ENCODE measurements at places on chromosomes 3 and 15.

DNA sequence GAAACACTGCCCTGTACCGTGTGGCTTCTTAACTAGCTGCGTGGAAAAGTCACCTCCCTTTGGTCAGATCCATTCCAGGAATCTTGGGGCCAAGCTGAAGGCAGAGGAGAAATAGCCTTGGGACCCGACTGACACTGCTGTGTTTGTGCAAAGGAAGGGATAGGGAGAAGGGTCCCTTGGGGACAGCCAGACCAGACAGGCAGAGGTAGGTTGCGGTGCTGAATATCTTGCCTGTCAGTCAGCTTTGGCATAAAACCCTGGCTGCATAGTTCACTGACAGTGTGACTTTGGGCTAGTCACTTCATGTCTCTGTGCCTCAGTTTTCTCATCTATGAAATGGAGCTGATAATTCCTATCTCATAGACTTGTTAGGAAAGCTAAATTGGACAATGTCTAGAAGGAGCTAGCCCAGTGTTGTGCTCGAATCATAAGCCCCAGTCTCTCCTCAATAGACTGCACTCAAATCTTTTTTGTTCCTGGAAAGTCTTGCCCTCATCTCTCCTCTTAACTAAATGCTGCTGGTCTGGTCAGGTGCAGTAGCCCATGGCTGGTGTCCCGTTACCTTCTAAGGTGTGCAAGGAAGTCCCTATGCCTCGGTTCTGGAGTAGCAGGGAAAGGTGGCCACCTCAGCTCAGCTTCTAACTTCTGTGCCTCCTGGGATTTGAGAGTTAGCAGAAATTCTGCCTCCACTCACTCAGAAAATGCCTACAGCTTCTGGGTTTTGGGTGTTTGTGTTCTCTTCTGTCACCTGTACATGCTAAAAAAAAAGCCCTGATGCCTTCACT, 25.8 kb downstream of the FGD5 start:
- DNase-seq: no peak

GRCh38 chr15:68794307-68794706, 26.4 kb downstream of the ANP32A start:
- DNase-seq: no peak

- no peak for DNase-seq
Observed at GRCh38 chr15:62047282-62047827, 12.9 kb downstream of the VPS13C start.

- DNase-seq: no peak
Observed at GRCh38 chr15:63044645-63045464, 2.3 kb downstream of the TPM1 start.

- no peak for DNase-seq
Observed at GRCh38 chr15:32774022-32774421, 56.2 kb downstream of the GREM1 start.

DNA sequence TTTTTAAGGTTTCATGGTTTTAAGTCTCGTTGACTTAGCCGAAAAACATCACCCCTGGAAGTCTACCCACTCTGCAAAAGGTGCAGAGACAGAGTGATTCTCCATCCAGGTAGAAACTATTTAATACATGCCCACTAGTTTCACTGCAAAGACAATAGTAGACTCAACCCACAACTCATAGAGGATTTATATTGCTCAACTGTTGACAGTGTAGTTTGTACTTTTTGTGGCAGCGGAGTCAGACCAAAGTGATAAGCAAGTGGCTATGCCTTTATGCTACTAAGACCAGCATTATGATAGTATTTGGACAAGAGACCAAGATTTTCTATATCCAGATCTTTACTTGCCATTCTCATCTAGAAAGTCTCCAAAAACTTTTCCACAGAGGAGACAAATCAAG, 98.8 kb upstream of the ZBTB20 start:
- DNase-seq: no peak

DNA sequence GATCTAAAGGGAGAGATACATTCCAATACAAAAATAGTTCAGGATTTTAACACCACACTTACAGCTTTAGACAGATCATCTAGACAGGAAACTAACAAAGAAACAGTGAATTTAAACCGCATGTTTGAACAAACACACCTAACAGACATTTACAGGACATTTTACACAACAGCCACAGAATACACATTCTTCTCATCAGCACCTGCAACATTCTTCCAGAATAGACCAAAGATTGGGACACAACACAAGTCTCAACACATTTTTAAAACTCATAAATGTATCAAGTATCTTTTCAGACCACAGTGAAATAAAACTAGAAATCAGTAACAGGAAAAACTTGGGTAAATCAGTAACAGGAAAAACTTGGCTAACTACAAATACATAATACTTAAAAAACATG, 256.3 kb downstream of the MCTP2 start:
- DNase-seq: no peak

Measured in NCI-H2171 (cell line).